ENCODE measurements at places on chromosomes 11 and 22.
A peak's percentile ranks its signal among the peaks of the same experiment; 100 is the strongest.

- peak overlapping the region; percentile 72 for H3K4me3 ChIP-seq
- DNase-seq = no peak
- H3K27ac ChIP-seq = no peak overlapping the region
- H3K36me3 ChIP-seq = no peaks in the 10 kb centered on the region
- H3K27me3 ChIP-seq = no peaks in the 10 kb centered on the region
- peaks cover 9% of the 10 kb centered on the region for H3K4me1 ChIP-seq
Observed at GRCh38 chr11:47399860-47400767, 8.3 kb upstream of the SLC39A13 start.

DNA sequence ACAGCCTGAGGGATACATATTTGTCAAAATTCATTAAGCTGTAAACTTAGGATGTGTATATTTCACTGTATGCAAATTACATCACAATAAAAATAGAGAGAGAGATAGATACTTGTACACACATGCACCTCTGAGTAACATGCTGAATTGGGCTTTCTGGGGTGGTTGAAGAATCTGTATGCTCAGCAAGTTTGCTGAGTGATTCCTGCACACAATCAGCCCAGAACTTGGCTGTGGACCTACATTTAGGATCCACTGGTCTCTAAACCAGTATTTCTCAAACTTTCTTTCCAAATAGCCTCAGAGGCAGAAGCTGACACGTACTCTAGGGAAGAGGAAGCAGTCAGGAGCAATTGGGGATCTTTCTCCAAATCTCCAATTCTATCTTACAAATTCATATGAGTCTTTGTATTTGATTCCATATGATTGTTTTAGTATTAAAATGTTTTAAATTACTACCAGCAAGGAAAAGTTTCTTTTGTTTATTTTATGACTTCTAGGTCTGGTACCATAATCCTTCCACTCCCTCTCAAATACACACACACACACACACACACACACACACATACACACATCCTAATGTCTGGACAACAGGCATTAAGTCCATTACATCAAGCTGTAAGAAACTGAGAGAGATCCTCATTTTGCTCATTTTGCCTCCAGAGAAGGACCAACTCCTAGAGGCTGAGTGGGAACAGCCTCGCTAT lies 20.0 kb downstream of the SYT13 start:
- H3K4me1 ChIP-seq = peaks cover 5% of the 10 kb centered on the region
- no peak overlapping the region for H3K4me3 ChIP-seq
- no peak overlapping the region for H3K27ac ChIP-seq
- no peak for DNase-seq

DNA sequence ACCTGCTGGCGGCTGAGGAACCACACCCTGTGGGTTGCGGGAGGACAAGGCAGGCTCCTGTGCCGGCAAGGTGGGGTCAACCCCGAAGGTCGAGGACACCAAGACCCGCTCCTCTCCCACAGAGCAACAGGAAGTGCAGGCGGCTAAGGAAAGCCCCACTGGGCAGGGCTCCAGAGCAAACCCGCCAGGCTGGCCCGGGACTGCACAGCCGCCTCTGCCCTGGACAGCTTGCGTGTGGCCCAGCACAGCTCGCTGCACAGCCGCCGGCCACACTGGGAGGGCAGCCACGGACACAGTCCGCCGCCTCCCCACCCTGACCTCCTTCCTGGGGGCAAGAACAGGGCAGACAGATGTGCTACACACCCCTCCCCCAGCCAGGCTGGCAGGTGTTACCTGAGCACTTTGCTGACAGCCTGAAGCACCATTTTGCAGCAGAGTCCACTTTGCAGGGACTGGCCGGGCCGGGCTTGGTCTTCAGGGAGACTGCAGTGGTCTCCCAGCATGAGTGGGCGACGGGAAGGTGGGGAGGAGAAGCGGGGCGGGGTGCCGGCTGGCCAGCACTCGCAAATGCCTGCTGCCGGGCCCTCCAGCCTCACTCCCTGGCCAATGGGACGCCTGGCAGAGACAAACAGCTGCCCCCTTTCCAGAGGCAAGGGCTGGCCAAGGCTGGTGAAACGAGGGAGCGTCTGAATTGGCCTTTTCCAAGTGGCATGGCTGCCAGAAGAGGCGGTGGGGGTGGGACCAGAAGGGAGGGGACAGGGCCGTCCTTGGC lies at the start of gene MOB2:
Gene MOB2 (minus strand): TSS at position 726 of the 772 bp plus-strand sequence. CDS start 223 bp downstream, at position 503.
- H3K27ac ChIP-seq = no peak within 1 kb of the TSS
- H3K27me3 ChIP-seq = no peaks in the 10 kb centered on the region
- H3K4me1 ChIP-seq = peaks cover 6% of the 10 kb centered on the region
- H3K4me3 ChIP-seq = no peak within 1 kb of the TSS
- no peaks in the 10 kb centered on the region for H3K36me3 ChIP-seq

DNA sequence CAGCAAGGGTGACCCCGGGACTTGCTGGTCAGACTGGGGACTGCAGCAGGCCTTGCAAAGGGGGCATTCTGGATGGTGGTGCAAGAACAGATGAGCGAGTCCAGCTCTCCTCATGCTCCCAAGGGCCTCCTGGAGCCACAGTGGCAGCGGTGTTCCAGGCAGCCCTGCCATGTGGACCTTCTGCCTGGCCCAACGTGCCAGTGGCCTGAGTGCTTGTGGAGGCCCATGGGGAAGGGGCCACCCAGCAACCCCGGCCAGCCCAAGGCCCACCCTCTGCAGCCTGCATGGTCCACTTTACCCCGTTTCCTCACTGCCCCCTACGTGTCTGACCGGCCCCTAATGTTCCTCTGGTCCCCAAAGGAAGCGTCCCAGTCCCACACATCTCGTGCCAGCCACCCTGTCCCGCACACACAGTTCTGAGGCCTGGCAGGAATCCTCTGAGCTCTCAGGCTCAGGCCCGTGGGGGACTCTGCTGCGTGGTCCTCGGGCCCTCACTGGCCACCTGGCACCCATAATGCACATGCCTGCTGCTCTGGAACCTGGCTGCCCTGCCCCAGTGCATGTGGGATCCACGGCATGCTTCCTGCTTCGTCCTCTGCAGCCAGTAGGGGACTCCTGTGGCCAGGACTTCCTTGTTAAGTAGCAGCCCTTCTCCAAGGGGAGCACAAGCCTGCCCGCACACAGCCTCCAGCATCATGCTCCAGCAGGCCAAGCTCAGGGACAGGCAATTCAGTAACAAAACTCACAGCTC lies 85.5 kb downstream of the DGCR2 start:
- H3K27ac ChIP-seq = peak overlapping the region; percentile 35
- no peak for DNase-seq
- H3K36me3 ChIP-seq = peaks cover 3% of the 10 kb centered on the region

DNA sequence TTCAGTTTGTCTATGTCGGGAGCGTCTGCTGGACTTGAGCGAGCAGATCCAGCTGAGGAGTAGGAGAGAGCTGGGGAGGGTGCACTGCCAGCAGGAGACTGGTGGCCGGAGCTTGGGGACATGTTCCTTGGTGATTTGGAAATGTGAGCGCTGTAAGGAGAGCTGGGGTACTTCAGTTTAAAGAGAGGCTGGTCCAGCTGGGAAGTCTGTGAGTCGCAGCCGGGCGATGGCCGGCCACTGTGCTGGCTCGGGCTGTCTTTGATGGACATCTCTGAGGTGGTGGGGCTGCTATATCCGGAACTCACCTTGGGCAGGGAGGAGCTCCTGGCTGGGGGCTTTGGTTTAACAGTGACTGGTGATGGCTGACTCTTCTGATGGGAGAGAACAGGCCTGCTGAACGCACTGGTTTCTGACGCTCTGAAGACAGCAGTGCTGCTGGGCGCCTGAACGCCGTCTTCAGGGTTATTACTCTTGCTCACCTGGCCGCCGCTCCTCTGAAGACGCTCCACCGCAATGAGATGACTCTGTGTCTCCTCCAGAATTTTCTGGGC lies 63.6 kb upstream of the PITPNB start:
- H3K4me3 ChIP-seq = no peak overlapping the region
- DNase-seq = no peak
- H3K27me3 ChIP-seq = no peaks in the 10 kb centered on the region
- no peak overlapping the region for H3K27ac ChIP-seq
- peaks cover 22% of the 10 kb centered on the region for H3K36me3 ChIP-seq

- no peaks in the 10 kb centered on the region for H3K36me3 ChIP-seq
- DNase-seq = no peak
- H3K27ac ChIP-seq = no peak overlapping the region
Observed at GRCh38 chr11:20723366-20723765, 54.0 kb downstream of the NELL1 start.

GRCh38 chr11:5178046-5178837 lies 22.2 kb downstream of the OR51V1 start:
- no peaks in the 10 kb centered on the region for H3K36me3 ChIP-seq
- H3K4me3 ChIP-seq = no peak overlapping the region
- H3K4me1 ChIP-seq = no peaks in the 10 kb centered on the region
- no peak for DNase-seq
- no peaks in the 10 kb centered on the region for H3K27me3 ChIP-seq
